ENCODE measurements at places on chromosomes 7 and 10.

DNA sequence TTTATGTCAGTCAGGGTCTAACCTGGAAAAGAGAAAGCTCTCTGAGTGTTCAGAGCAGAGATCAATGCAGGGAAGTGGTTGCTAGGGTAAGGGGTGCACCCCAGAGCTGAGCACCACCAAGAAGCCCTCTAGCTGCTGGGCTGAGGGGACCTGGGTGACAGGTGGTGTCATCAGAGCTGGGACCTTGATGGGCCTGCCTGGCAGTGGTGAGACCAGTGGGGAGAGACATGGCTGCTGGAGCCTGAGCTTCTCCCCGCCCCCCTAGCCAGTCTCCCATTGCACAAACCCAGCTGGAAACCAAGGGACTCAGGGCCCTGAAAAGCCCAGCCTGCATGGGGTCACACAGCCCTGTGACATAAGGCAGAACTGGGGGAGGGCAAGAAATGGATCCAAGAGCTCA, 49.1 kb upstream of the OSBPL3 start:
- DNase-seq = no peak

GRCh38 chr7:138235207-138235606, 158.9 kb downstream of the AKR1D1 start:
- DNase-seq = no peak

GRCh38 chr7:106071356-106071998, 40.6 kb downstream of the SYPL1 start:
- DNase-seq = no peak

DNA sequence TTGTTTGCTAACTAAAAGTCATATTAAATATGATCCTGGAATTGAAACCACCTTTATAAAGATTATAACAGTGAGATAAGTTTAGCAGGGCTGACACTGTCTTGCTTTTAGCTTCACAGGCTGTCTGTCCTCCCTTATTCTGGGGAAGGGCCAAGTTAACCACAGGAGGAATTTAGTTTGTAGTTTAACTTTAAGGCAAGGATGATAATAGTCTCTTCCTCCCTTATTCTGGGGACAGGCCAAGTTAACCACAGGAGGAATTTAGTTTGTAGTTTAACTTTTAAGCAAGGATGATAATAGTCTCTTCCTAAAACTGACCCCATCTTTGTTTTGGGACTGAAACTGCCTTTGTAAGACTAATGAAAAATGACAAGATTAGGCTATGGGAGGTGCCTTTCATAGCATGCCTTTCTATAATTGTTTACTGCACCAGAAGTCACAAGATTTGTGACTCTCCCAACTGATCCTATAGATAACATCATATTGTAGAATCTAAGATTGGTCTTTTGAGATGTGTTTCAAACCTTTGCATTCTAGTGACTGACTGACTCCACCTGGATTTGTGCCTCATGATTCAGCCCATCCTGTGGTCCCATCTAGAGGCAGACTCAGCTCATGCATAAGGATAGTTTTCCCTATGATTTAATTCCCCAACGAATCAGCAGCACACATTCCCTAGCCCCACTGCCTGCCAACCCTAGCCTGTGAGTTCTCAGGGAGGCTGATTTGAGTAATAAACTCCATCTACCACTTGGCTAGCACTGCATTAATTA, 212.0 kb downstream of the MAGI2 start:
- no peak for DNase-seq

DNA sequence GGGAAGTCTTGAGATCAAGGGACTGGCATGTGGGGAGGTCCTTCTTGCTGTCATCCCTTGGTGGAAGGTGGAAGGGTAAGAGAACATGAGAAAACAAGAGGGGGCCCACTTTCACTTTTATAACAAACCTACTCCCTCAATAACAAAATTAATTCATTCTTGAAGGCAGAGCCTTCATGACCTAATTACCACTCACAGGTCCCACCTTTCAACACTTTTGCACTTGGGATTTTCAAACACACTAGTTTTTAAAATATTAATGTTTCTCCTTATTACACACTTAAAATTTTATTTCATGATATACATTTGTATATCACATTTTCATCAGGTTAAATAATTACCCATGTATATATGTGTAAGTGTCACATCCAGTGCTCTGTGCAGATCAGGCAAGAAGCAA, 2.0 kb downstream of the ST7 start:
- DNase-seq = no peak

- DNase-seq = no peak
These were observed 1.6 kb downstream of the CAPZA2 start for GRCh38 chr7:116863936-116864500.

- no peak for DNase-seq
These were observed 116.5 kb downstream of the ANKRD61 start for GRCh38 chr7:6147627-6148026.

GRCh38 chr10:100148353-100149211, 37.2 kb downstream of the ERLIN1 start:
- peak; percentile 40 for DNase-seq

DNA sequence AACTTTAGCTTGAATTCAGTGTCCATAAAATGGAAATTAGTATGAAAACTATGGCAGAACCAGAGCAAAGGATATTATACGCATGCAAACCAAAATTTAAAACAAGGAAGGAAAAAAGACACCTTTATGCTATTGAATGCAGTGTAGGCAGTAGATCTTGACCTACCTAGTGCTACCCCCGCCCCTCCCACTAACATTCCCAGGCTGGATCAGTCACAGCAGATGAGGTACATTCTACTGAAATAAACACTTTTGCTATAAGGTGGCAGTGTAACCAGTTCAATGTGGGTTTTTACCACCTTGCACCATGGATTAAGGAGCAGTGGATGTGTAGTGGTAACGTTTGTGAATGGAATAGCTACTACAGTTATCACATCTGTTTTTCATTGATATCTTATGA, 27.9 kb downstream of the SRI start:
- no peak for DNase-seq

DNA sequence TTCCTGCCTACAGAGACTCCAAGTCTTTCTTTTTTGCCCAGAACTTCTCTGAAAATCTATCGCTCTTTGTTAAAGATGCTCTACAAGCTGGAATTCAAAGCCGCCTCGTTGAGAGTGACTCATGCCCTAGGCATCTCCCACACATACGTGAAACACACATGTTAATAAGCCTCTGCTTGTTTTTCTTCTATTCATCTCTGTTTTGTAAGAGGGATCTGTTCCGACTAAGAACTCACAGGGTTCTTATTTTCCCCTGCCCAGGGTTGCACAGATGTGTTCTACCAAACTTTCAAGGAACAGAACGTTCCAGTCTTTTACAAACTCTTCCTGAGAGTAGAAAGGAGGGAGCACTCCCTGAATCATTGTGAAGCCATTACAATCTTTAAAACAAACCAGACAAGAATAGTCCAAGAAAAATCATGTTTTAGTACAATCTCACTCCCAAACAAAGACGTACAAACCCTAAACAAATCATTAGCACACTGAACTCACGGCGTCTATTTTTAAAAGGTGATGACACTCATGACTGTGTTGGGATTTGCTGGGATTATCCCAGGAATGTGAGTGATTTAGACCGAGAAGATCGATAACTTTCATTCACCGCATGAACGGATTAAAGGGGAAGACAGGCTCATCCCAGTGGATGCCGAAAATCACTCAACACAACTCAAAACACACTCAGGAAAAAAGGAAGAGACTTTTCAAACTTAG, 55.3 kb upstream of the INPP5A start:
- no peak for DNase-seq

- no peak for DNase-seq
These were observed 213.6 kb downstream of the RPS24 start for GRCh38 chr10:78247266-78247665.

DNA sequence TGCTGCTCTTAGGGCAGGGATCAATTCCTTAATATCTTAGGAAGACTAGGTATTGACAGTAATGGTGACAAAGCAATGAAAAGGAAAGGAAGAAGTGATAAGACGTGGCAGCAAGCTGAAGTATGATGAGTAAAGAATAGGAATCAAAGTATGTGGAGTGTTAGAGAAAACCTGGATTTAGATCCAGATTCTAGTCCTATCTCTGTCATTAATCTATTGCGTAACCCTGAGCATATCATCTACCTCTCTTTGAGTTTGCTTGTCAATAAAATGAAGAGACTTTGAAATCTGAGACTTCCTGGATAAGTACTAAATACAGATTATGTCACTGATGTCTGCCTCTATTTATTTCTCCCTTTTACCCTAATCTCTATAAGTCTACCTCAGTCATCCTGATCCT, 89.2 kb downstream of the PTEN start:
- no peak for DNase-seq

DNA sequence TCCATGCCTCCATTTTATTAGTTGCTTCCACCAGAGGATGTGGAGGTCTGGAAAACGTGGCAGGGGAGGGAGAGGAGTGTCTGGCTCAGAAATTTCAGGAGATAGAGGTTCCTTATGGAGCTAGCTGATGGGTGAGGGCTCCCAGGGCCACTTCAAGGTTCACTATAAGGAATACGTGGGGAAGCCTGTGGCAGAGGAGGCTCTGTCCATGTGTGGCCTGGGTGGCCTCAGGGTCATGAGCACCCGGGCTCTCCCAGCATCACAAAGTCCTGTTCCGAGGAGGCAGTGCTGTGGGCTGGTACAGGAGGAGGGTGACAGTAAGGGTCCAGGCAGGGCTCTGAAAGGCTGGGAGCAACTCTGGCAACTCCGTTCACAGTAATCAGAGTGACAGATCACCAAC, 24.6 kb downstream of the ARHGAP22 start:
- no peak for DNase-seq

DNA sequence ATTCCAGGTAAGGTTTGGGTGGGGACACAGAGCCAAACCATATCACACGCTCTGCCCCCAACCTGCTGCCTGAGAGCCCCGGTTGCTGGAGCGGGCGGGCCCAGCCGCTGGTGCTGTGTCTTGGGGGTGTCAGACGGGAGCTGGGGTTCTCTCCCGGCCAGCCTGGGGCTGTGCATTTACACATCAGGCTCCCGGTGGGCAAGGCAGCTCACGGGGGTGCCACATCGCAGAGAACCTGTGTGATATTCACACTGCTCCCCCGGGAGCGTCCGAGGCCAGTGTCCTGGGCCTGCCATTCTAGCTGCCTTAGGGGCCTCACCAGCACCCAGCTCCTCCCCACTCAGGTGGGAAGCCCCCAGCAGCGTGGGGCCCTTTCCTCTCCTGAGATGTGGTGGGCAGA, 35.6 kb upstream of the ADGRA1 start:
- DNase-seq = no peak

- no peak for DNase-seq
These were observed 70.8 kb downstream of the LRRC17 start for GRCh38 chr7:102983602-102984001.

DNA sequence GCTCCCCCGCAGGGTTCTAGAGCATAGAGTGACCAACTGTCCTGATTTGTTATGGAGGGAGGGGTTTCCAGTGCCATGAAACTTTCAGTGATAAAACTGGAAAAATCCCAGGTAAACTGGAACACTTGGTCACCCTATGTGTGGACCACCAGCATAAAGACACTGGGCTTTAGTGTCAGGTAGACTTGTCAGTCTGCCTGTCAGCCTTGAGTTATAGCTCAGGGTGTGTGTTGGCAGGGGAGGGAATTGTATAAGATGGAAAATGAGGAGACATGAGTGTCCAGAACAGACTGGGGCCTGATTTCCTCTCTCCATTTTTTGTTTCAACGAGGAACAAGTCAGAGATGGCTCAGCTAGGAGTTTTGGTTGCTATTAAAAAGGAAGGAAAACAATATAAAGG, 10.2 kb upstream of the EFCAB10 start:
- DNase-seq = no peak

DNA sequence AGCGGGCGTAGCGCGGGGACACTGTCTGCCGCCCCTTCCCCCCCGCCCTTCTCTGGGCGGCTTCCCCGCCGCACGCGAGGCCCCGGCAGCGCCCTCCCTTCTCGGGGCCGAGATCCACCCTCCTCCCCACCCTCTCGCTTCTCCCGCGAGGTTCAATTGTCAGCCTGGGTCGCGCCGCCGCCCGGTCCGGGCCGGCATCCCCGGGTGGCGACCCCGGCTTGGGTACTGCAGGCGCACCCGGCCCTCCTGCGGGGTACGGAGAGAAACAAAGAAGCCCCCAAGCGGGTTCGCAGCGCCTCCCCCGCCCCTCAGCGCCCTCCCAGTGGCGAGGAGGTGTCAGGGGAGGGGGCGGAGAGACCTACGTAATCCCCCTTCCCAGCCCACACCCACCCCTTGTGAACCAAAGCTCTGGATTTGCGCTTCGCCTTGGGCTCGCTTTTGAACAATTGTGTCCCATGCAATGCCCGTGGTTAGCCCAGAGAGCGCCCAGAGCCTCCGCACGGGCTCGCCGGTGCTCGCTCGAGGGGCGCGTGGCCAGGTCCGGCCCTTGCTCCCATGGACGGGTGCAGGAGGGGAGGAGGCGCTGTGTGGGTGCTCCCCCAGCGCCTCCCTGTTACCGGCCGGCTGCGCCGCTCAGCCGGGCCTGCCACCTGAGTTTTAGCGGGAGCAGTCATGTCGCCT, 634 bp downstream of the HECW1 start:
- DNase-seq = peak; percentile 16

- DNase-seq = no peak
These were observed 518.9 kb upstream of the CELF2 start for GRCh38 chr10:10498781-10499180.

DNA sequence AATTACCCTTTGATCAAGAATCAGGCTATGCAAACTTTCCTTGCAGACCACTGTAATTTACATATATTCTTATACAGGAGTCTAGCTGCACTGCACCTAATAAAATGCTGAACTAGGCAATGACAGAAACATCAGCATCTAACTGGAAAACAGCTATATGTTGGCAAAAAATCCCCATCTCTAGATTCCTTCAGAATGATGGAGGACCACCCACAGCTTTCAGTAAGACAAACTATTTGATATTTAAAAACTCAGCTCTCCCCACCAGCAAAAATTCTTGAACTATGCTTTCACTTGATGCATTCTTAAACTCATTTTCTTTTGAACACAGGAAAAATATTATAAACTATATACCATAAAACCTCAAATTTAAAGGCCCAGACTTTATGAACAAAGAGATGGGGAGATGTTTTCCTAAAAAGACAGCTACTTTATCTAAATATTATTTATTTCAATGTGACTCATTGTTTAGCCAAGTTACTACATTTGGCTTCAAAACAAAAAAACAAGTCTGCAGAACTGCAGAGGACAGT, 77.4 kb downstream of the SEMA3C start:
- DNase-seq = no peak

DNA sequence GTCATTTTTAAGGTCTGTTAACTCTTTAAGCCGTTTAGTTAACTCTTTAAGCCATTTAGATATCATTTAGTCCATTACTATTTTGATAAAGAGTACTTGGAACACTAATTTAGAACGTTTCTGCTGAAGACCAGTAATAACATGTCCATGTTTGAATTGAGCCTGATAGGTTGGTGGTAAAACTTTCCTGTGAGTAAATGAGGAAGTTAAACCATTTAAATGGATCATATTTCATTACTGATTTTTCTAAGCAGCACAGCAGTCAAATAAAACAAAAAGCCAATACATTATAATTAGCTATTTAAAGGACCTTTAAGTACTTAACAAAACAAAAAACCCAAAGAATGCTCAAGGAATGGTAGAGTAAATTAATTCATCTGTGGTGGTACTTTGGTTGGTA, 29.4 kb downstream of the PHTF2 start:
- DNase-seq = no peak

GRCh38 chr10:107856047-107856315, 691.5 kb upstream of the SORCS1 start:
- DNase-seq = no peak

- DNase-seq = no peak
These were observed 5.8 kb downstream of the ELFN1 start for GRCh38 chr7:1675673-1676549.

- DNase-seq = peak; percentile 57
These were observed 600 bp upstream of the LGI1 start for GRCh38 chr10:93757136-93757535.

- peak; percentile 31 for DNase-seq
These were observed 15.3 kb downstream of the SH3PXD2A start for GRCh38 chr10:103839872-103840739.

GRCh38 chr10:119025336-119025735, 4.2 kb upstream of the NANOS1 start:
- no peak for DNase-seq

Measured in Ammon's horn (tissue), 1 donor.